ENCODE measurements at places on chromosomes 12 and 14.

GRCh38 chr14:105865904-105866840 is 339.8 kb downstream of the TMEM121 start:
- DNase-seq, result no peak

DNA sequence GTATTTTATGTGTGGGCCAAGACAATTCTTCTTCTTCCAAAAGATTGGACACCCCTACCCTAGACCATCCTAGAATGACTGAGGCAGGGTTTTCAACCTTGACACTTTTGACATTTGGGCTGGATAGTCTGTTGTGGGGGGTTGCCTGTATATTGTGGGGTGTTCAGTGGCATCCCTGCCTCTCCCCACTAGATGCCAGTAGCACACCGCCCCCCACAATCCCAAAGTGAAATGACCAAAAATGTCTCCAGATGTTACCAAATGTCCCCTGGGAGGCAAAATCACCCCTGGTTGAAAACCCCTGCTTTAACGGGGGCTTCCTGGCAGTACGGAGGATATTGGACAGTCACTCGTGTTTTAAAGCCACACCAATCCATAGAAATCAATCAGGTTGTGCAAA is 219.6 kb downstream of the PHETA1 start:
- DNase-seq, result no peak

DNA sequence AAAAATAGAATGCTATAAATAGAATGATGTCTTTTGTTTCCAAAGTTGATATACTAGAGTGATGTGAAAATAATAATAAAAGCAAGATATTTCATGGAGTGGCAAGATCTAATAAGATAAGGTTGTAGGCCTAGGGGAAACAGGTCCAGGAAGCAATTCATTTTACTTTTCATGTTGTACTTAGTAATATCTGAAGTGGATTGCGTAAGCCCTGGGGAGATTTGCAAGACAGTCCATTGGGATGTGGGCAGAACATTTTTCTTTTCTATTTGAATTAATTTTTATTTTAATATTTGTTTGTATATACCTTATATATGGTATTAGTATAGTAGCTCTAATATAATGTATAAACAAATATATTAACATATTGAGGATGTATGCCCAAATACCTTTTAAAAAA is 7.5 kb downstream of the NUBPL start:
- DNase-seq, result no peak

GRCh38 chr12:94593822-94594442 is 56.4 kb downstream of the TMCC3 start:
- no peak for DNase-seq

DNA sequence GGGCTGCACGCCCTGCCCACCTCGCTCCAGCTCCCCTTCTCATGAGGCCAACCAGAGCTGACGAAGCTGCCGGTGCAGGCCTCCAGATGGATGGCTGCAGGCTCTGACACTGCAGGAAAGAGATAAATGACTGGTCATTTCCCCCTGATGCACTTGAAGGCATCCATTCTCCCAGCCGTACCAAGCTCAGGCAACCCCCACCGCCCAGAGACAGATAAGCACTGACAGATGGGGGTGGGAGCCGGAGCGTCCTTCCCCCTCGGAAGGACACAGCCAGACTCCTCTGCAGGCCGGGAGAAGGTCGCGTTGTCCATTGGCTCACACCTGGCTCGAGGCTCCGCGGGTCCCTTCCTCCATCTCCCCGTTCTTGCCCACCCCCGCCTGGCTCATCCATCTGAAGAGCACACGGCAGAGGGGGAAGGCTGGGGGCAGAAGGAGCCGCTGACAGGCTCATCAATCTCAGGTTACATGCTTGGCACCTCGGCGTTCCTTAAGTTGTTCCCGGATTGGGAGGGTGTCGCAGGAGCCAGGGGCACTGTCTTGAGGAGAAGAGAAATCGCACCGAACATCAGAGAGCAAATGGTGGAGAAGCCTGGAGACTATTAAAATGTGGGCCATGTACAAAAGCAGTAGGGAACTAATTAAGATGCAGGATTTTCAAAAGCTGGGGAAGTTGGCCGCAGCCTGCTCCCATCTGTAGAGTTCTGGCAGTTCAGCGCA is 151.6 kb downstream of the DPF3 start:
- no peak for DNase-seq

DNA sequence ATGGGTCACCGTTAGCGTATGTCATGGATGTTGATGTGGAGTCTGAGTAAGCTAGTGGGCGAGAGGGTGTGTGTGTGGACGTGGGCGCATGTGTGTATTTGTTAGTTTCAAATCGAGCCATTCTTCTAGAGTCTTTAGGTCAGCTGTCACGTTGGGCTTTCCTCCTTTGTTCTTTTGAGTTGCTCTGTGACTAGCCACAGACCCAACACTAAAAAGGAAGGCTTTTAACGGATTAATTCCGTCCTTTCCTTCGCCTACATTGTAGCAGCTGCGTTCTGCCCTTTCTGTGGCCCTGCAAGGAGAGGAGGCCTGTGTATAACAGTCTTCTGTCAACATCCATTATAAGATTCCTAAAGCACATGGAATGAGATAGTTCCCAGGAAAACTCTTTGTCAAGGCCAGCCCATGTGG is 117.2 kb upstream of the DNM1L start:
- no peak for DNase-seq

GRCh38 chr12:4424422-4424821 is 21.2 kb downstream of the FGF6 start:
- no peak for DNase-seq

- DNase-seq, result no peak
These were observed 259.2 kb upstream of the CRY1 start for GRCh38 chr12:107352347-107353081.

- DNase-seq, result no peak
These were observed 465.2 kb downstream of the PCNX1 start for GRCh38 chr14:71372411-71372838.

GRCh38 chr14:50624447-50624846 is 43.7 kb downstream of the SAV1 start:
- no peak for DNase-seq

DNA sequence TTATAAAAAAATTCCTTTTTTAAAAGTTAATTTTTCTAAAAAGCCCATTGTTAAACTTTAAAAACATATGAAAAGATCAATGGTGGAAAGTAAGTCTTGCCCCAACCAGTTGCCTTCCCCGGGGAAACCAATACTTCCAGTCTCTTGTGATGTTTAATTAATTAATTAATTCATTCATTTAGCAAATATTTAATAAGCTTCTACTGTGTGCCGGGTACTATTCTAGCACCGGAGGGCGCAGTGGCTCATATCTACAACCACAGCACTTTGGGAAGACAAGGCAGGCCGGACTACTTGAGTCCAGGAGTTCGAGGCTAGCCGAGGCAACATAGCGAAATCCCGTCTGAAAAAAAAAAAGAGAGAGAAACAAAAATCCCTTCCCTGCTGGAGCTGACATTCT is 87.4 kb downstream of the HECTD4 start:
- DNase-seq, result no peak

- no peak for DNase-seq
These were observed 31.2 kb downstream of the HVCN1 start for GRCh38 chr12:110657747-110658146.

DNA sequence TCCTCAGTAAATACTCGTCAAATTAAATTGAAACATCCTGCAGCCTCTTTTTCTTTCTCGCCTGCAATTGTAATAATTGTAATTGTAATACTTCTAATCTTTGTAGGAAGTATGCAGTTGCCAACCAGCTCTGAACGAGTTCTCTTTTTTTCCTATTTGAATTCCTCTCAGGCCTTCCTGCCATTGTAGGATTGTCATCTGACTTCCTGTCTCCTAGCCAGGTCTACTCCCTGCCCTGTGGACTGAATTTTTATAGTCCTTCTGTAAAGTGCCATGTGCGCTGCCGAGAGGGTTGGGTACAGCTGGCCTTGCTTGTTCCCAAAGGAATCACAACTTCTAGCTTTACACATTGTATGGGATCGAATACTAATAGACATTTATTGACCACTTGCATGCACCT is 183.3 kb downstream of the SSPN start:
- no peak for DNase-seq

- no peak for DNase-seq
These were observed 15.5 kb upstream of the TMEM233 start for GRCh38 chr12:119578112-119578511.

- no peak for DNase-seq
These were observed 689 bp upstream of the PDE3A start for GRCh38 chr12:20367583-20368113.

- DNase-seq, result no peak
These were observed 776 bp downstream of the RDH5 start for GRCh38 chr12:55720894-55721444.

GRCh38 chr14:36227802-36228201 is 51.3 kb upstream of the PTCSC3 start:
- DNase-seq, result no peak

- DNase-seq, result no peak
These were observed 56.4 kb upstream of the GRIP1 start for GRCh38 chr12:66735275-66735674.

DNA sequence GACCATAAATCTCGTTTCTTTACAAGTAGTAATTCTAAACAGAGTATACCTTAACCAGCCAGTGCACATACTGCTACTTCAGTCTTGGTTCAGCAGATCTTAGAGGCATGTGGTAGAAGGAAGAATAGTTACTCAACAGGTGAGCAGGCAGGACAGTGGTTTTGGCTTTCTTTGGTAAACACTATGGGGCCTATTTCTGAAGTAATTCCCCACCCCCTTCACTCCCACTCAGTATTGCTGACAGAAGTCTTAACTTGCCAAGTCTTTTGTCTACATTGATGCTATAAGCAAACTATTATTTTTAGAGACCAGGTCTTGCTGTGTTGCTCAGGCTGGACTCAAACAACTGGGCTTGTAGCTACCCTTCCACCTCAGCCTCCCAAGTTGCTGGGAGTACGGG is 68.5 kb downstream of the FBXO34 start:
- DNase-seq, result no peak

DNA sequence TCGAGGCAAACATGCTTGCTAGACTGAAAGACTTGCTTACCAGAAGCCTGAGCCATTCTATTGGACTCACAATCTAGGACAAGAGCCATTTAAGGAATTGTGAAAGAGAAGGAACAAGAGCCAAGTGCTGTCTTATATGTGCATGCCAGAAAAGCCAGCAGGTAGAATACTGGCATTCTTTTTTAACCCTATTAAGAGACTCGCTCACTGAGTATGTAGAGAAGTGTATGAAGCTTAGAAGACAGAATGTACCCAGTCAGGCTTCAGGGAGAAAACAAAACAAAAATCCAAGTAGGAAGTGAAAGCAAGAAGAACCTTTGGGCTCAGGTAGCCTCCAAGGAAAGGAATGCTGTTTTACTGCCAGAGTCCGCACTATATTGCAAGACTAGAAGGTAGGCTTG is 65.9 kb downstream of the DCAF5 start:
- no peak for DNase-seq

GRCh38 chr14:100549834-100550625 is 37.2 kb downstream of the BEGAIN start:
- DNase-seq, result no peak

GRCh38 chr14:49769581-49770211 is 1.7 kb downstream of the KLHDC2 start:
- DNase-seq, result no peak

DNA sequence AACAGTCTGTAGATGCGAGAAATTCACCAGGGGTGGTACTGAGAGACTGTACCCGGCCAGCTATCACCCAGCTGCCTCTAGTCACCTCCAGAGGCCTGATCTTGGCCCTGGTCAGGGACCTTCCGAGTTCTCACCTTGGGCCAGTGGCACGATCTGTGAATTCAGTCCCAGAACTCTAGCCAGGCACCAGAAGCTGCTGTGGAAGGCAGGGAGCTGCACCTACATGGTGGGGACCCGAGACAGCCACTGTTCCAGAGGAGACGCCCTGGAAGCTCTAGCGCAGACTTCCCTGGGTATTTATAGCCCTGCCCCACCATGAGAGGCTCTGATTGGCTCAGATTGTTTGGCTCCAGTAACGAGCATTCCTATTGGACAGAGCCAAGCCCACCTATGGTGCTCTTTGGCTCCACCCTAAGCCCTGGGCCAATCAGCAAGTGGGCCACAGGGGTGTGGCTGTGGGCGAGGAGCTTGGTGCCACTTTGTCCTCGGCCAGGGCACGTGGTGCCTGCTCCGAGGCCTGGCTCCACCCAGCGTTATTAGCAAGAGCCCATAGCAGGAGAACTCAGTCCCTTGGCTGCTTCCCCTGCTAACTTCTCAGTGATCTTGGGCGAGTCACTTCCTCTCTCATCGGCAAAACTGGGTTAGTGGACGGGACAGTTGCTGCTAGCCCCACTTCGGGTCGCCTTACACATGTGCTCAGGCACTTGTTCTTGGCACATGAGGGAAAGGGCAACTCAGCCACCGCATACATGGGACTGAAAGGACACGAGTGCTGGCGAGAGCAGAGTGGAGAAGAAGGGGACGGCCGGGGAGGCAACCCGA is 89.0 kb upstream of the BCL11B start:
- peak; percentile 29 for DNase-seq

DNA sequence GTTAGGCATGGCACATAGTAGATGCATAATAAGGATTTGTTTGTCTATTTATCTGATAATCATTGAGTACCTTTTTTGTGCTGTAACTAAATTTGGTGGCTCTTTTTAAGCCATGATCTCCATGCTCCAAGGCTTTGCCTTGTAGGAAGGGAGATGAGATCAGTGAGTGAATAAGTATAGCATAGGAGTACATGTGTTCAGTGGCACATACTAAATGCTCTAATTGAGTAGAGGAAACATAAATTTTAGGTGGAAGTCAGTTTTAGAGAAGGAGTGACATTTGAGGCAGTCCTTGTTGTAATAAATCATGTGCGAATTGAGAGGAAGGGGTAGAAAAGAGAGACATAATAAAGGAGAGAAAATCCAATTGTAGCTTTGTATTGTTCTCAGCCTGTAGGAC is 482.6 kb downstream of the NRXN3 start:
- DNase-seq, result no peak

DNA sequence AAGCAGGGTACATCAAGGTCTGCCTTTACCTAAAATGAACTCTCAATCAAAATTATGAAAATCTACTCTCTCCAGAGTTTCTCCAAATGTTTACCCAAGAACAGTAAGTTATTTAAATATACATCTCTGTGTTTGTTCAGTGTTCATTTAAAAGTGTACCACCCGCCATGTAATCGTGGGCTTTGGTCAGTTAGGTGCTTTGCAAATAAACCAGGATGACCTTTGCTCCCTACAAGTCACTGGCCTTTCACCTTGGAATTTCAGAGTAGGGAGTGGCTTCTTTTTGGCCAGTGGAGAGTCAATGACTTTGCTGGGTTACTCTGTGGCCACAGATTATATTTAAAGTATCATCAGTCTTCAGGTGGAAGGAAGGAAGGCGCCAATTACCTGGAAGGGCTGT is 74.6 kb upstream of the PTPRB start:
- DNase-seq, result no peak

DNA sequence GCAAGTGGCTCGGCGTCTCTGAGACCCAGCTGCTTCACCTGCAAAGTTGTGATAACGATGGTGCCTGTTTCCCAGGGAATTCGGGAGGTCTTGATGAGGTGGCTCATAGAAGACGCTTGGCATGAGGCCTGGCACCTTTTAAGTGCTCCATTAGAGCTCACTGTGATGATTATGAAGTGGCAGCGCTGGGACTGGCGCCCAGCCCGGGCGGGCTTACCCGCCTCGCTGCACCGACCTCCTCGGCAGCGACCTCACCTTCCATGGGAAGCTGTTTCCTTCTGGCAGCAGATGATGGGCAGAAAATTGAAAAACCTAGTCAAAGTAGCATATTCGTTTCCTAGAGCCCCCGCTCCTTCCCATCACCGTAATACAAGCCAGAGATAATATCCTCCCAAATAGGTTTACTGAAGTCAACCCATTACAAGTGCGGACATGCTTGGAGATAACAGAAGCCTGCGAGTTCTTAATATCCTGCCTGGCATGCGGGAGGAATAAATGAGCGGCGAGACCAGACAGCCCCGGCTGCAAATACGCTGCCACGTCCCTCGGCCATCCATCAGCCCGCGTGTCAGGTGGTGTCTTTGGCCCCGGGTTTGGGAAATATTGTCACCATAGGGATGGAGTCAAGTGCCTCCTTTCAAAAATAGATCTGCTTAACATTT is 35.2 kb upstream of the DLK1 start:
- no peak for DNase-seq
